ENCODE measurements at places on chromosomes 1 and 21. TPM values are rescaled to one million over a fixed set of nuclear protein-coding genes. Genes with fewer than 3 reads are reported as not detected.

Gene NMNAT2
- under 0.01 TPM for total RNA-seq

Gene KRTAP13-2
- total RNA-seq: not detected

Gene POU2F1
- 10.3 TPM for total RNA-seq

Gene GCLM
- 19.3 TPM for total RNA-seq

Gene CLDN17
- total RNA-seq: not detected

Gene RAD54L
- 13.0 TPM for total RNA-seq

Gene OLIG2
- total RNA-seq: not detected

Gene ZYG11B
- total RNA-seq: 49.1 TPM

Gene ATP6V1G3
- not detected for total RNA-seq

Gene ASAP3
- 10.0 TPM for total RNA-seq

Gene OR2L8
- total RNA-seq: not detected

Gene AMY2A
- not detected for total RNA-seq

Gene GBP3
- total RNA-seq: 32.6 TPM

Gene AK5
- total RNA-seq: 13.7 TPM

Gene VANGL2
- total RNA-seq: 3.2 TPM

Gene NR5A2
- total RNA-seq: not detected

Gene HSPG2
- 82.9 TPM for total RNA-seq

Gene FCGR3A
- not detected for total RNA-seq

Gene HSPA6
- total RNA-seq: 6.0 TPM

Gene SMIM12
- 34.3 TPM for total RNA-seq

Gene LCK
- total RNA-seq: not detected

Gene SPRR2D
- total RNA-seq: not detected

Gene GLMN
- 14.2 TPM for total RNA-seq

Gene DSCAM
- total RNA-seq: not detected

Gene KRTAP10-5
- not detected for total RNA-seq

Gene MASP2
- total RNA-seq: 0.15 TPM

Gene GJA9
- total RNA-seq: not detected

Gene NHLH1
- under 0.01 TPM for total RNA-seq
